NCI-H1694 (cell line): ENCODE measurements at places on chromosomes 12 and 14.

DNA sequence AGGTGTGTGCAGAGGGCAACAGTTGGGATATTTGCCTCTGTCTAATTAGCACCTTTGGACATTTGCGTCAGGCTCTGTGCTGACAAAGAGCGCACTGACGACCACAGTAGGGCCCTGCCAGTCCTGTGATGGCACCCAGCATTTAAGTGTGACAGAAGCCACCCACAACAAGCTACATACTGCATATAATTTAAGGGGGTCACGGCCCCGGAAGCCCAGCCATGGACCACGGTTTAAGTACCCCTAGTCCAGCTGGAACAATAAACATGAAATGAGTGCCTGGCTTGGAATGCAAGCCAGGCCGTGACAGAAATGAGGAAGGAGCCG lies 16.8 kb upstream of the DYNC1H1 start:
- DNase-seq = no peak

DNA sequence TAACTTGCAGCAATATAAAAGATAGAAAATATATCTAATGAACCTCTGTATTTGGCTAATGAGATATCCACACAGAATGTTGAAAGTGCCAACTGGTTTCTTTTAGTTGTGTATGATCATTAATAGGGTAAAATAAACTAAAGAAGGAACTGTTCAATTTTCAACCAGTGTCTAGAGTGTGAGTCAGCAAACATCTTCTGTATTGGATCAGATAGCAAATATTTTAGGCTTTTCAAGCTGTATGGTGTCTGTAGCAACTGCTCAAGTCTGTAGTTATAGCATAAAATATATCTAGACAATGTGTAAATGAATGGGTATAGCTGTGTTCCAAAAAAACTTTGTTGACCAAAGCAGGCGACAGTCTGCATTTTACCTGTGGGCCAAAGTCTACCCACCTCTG lies 23.5 kb upstream of the NOVA1 start:
- DNase-seq = no peak

DNA sequence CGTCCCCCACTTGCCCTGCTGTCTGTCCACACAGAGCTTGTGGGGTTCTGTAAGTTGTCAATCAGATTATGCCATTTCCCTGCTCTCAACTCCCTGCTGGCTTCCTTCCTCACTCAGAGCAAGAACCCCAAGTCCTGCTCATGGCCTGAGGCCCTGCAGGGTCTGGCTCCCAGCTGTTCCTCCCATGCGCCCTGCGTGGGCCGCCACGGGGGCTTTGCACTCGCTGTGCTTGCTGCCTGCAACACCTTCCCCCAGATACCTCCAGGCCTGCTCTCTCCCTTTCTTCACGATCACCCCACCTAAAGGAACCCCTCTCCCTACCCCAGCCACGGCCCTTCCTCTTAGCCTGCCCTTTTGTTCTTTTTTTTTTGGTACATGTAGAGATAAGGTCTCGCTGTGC lies 234.6 kb downstream of the AACS start:
- no peak for DNase-seq

GRCh38 chr12:112418273-112418607 lies 507 bp upstream of the PTPN11 start:
- no peak for DNase-seq
